Urothelium cell line (cell line): ENCODE measurements at places on chromosomes 4 and X.
A peak's percentile ranks its signal among the peaks of the same experiment; 100 is the strongest.

DNA sequence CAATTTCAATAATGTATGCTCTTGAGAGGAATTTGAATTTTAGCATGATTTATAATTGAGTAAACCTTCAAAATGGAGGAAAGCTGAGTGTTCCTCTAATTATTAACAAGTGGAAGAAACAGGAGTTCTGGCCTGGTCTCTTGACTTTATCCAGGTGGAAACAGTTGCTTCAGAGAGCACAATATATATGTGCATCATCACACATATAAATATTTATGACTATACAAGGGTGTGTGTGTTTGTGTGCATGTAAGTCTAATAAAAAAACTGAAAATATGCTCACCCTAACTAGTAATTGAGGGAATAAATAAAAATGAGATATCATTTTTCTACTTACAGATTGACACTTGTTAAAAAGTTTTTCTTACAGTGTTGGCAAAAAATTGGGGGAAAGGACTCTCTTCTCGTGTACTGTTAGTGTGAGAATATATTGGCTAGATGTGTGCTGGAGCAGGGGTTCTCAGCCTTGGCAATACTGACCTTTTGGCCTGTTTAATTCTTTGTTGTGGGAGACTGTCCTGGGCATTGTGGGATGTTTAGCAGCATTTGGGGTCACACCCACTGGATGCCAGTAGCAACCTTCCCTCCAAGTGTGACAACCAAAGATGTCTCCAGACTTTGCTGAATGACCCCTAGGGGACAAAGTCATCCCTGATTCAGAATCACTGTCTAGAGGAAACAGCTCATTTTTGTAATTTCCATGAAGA, 20.8 kb upstream of the HERC5 start:
- DNase-seq = no peak

DNA sequence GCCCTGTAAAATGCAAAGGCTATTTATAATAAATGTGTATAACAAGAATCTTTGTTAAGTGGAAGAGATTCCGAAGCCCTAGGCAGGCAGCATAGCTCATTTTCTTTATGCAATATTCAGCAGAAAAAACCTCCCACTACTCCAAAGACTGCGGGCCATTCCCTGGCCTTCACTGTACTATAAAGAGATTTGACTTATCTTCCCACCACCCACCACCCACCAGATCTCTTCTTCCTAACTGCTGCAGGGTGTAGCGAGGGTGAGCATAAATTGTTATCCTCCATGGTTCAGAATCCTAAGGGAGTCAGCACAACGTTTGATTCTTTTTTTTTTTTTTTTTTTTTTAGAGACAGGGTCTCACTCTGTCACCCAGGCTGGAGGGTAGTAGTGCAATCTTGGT, 114.8 kb downstream of the NSUN7 start:
- no peak for DNase-seq

DNA sequence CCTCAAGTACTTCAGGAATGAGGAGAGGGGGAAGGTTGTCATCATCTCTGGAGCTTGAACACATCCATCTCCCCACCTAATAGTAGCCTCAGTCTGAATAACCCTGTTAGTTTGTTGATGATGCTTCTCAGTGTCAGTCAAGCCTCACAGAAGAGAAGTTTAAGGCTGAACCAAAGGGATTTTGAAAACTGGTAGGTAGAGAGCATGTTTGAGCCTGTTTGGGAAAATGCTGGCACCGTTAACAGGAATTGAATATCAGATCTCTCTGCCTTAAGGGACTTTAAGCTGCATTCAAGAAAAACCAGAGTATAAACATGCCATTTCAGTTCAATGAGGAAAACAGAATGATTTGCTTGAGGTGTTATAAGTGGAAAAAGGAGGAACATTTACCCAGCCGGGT, 73.1 kb downstream of the MAPK10 start:
- no peak for DNase-seq

GRCh38 chr4:70927502-70928137, 25.5 kb downstream of the MOB1B start:
- DNase-seq = no peak

GRCh38 chr4:37795581-37796195, 30.8 kb upstream of the PGM2 start:
- no peak for DNase-seq

- no peak for DNase-seq
These were observed 42.0 kb upstream of the PROM1 start for GRCh38 chr4:16125571-16126445.

DNA sequence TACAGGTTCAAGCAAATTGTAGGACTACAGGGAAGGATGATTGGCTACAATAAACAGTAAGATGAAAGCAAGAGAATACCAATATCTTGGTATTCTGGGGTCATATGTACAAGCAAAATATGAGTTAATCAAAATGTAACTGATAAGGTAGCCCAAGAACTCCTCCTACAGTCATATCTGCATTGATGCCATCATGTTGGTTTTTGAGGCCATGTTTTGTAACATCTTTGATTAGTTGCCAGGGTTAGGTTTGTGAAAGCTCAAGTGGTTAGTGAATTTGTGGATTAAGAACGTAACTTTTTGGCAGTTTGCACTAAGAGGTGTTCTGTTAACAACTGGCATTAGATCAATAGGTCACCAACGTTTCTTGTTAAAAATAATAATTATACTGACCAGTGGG, 59.6 kb downstream of the USP9X start:
- no peak for DNase-seq

- no peak for DNase-seq
These were observed 15.5 kb downstream of the RAB40A start for GRCh38 chrX:103503853-103504207.

GRCh38 chr4:170698334-170698733, 608.6 kb upstream of the AADAT start:
- no peak for DNase-seq

- no peak for DNase-seq
These were observed 654.6 kb downstream of the RAPGEF2 start for GRCh38 chr4:159757499-159757898.

GRCh38 chr4:5292101-5292500, 240.8 kb downstream of the STK32B start:
- no peak for DNase-seq

DNA sequence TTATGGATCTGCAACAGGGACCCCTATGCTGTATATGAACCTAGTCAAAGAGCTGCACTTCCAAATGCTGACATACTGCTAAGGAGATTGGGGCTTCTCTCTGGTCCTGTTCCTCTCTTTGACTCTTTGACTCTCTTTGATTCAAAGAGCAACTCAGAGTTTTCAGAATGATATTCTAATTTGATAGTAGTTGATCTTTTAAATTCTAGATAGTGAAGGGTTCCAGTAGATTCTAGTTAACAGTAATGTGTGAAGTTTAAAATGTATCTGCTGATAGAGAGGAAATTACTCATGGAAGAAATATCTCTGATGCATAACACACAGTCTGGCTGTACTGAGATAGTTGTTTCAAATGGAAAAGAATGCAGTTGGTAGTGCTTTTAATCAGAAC, 239.1 kb downstream of the RASL11B start:
- DNase-seq = no peak

GRCh38 chr4:3873408-3874027, 107.3 kb downstream of the ADRA2C start:
- DNase-seq = no peak

- no peak for DNase-seq
These were observed 53.3 kb downstream of the MED28 start for GRCh38 chr4:17667653-17668201.

- DNase-seq = peak; percentile 67
These were observed 208.7 kb downstream of the SOWAHB start for GRCh38 chr4:76689145-76689817.

- DNase-seq = peak; percentile 35
These were observed 51.5 kb upstream of the TRPC3 start for GRCh38 chr4:122003335-122003734.

DNA sequence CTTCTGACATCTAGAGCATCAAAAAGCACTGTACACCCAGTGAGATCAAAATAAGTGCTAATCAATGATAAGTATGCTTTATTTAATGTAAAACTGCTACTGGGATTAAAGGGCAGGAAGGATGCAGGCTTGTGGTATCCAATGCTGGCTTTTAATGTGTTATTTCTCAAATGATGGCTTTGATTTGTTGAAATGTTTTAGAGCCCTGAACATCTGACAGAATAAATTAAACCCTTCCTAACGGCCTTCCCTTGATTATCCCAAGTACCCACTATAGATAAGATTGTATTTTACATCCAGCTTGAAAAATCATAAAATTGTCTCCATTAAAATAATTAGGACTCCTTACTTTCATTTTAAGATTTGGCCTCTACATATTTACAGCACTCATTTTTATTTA, 382.9 kb downstream of the HNRNPD start:
- DNase-seq = no peak

DNA sequence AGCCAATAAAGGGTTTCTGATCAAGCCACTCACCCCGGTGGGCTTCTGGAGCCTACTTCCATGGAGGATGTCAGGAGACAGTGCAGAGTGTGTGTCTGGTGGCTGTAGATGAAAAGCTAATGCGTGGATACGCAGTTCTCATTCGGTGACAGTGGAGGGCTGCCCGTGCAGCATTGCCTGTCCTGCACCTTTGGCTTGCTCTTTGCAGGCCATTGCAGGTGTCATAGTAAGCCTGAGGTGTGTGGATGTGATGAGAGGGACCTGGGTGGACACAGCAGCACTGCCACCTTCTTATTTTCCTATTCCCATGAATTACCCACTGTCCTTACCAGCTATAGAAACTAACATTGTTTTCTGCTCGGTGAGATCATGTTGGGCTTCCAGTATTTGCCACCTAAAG, 101.2 kb downstream of the STK32B start:
- no peak for DNase-seq

GRCh38 chr4:69830192-69830559, 29.8 kb downstream of the SULT1E1 start:
- no peak for DNase-seq

- no peak for DNase-seq
These were observed 58.9 kb upstream of the RBM47 start for GRCh38 chr4:40688446-40689095.

- no peak for DNase-seq
These were observed 454 bp downstream of the LETM1 start for GRCh38 chr4:1855333-1856070.

DNA sequence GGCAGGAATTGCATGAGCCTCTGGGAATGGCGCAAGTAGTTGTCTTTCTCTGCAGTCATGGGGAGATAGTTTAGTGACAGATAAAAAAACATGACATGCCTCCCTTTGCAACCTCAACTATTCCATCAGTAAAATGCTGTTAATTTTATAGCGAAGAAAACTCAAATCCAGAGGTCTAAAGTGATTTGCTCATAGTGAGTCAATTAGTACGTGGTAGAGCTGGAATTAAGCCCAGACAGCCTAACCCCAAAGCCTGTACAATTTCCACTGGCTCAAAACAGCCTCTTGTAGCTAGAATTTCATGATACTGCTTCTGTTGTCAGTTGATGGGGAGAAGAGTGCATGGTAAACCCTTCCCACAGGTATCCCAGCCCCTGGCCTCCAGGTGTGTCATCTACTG, 81.3 kb upstream of the TRPC5 start:
- no peak for DNase-seq

DNA sequence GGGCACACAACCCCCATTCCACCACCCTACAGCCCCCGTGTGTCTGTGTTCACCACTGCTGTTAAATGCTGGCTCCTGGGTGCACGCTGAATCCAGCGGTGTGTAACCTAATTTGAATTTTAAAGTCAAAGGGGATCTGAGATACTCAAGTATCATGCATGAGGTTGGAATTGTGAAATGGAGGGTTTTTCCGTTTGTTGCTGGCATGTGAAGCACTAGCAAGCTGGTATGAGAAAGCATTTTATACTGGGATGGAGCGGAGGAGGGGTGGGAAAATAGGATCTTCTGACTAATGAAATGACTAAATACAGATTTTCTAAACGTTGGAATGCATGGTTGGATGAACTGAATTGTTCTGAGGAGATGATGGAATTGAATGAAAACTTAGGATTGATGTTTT, 36.9 kb upstream of the FAT1 start:
- DNase-seq = no peak

GRCh38 chr4:128596853-128597252, 212.6 kb upstream of the JADE1 start:
- DNase-seq = no peak

- DNase-seq = no peak
These were observed 1.6 kb upstream of the PHOX2B start for GRCh38 chr4:41750121-41750625.

DNA sequence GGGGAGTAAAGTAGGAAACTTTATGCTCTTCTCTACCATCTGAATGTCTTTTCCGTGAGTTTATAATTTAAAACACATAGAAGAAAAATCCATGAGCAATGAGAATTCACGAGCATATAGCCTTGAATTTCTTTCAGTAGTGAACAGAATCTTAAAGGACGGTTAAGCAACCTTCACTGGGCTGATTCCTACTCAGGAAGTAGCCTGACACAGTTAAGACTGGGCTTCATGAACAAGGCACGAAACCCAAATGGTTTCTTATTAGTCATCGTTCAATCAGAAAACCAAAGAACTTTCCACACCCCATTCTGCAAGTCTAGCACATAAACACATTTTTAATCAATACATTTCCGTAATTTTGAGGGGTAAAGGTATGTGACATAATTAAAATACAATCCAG, 95.8 kb downstream of the SH3KBP1 start:
- no peak for DNase-seq

GRCh38 chr4:81664079-81664478, 192.4 kb upstream of the RASGEF1B start:
- no peak for DNase-seq

DNA sequence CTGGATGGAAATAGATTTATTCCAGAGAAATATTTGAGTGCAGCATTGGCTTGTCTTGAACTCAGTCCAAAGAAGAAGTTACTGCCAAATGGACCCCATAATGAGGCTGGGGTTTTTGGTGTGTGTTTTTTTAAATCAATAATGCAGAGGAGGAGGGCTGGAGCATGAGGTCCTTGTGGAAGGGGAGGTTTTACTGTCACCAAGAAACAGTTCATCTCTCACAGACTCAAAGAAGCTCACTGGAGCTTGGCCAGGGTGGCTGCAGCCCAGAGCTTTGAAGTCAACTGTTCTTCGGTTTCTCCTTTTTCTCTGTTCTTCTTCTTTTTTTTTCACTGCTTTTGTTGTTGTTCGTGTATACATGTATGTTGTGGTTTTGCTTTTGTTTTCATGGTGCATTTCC, 377.7 kb downstream of the FBXW7 start:
- DNase-seq = no peak
